ENCODE measurements at places on chromosomes 2 and 18. TPM values are rescaled to one million over a fixed set of nuclear protein-coding genes. Genes with fewer than 3 reads are reported as not detected.
A peak's percentile ranks its signal among the peaks of the same experiment; 100 is the strongest.

DNA sequence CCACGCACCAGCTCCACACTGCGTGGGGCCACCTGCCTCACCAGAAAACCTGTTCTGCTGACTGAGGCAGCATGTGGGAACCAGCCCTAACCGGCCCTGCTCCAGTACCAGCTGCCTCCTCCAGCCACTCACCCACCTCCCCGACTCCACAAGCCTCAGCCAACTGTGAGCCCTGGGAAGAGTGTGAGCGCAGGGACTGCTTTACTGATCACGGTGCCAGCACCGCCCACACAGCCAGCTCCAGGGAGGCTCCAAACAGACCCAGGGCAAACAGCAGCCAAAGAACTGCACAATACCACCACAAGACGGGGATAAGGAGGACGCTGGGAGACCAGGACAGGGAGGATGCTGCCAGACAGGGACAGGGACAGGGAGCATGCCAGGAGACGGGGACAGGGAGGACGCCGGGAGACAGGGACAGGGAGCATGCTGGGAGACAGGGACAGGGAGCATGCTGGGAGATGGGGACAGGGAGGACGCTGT lies 28.4 kb downstream of the EIPR1 start:
- no peak for DNase-seq

DNA sequence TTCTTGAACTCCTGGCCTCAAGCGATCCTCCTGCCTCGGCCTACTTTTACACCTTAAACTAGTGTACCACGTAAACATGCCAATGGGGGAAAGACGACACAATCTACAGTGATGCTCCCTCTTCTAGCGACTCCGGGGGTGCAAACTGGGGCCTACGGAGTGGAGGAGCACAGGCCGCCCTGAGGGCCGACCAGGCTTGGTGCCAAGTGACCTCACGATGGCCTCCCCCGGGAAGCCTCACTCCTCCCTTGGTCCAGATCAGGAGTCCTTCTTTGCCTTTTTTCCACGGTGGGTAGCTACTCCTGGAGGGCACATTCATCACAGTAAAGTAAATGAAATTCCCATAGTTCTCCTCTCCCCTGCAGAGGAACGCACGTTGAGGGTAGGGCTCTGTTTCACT lies 73.5 kb downstream of the HNRNPLL start:
- DNase-seq, result no peak

GRCh38 chr2:112957511-112957910 lies 20.3 kb upstream of the IL36G start:
- DNase-seq, result no peak

DNA sequence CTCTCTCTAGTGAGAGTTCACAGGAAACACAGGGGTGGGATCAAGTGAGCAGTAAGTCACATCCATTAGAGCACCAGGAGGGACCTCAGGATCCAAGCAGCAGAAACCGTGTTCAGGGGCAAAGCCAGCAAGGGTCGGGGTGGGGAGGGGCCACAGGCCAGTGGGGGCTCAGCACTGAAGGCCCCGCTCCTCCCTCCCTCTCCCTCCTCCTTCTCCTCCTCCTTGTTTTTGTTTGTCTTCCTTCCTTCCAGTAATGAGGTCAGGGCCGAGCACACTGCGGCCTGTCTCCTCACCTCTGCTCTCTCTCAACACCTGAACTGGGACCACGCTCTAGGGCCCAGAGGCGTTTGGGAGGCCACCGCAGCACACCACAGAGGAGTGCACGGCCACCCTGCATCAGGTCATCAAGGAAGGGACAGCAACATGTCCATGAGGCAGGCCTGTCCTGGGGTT lies 20.9 kb downstream of the MTERF4 start:
- DNase-seq, result no peak

DNA sequence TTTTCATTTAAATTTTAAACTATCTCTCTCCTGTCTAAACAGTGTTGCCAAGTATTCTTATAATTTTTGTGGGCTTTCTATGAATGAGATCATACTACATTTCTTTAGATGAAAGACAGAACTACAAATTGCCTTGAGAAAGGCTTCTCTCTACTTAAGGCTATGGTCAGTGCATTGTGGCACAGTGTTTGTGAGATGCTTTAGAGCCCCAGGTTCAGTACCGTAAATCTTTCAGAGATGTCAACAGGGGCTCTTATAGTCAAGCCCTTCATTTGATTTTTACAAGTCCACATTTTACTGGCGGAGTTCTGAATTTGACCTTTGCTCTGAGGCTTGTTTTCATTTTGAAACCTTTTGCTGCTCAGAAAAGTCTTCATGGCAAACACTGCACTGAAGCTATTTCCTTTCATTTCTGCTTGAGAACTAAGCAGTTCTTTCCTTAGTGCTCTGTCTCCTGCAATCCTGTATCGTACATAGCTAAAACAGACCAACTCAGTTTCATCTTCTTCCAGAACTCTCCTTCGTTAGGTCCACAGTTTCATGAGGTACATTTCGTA lies 175.2 kb downstream of the NYAP2 start:
- no peak for DNase-seq

DNA sequence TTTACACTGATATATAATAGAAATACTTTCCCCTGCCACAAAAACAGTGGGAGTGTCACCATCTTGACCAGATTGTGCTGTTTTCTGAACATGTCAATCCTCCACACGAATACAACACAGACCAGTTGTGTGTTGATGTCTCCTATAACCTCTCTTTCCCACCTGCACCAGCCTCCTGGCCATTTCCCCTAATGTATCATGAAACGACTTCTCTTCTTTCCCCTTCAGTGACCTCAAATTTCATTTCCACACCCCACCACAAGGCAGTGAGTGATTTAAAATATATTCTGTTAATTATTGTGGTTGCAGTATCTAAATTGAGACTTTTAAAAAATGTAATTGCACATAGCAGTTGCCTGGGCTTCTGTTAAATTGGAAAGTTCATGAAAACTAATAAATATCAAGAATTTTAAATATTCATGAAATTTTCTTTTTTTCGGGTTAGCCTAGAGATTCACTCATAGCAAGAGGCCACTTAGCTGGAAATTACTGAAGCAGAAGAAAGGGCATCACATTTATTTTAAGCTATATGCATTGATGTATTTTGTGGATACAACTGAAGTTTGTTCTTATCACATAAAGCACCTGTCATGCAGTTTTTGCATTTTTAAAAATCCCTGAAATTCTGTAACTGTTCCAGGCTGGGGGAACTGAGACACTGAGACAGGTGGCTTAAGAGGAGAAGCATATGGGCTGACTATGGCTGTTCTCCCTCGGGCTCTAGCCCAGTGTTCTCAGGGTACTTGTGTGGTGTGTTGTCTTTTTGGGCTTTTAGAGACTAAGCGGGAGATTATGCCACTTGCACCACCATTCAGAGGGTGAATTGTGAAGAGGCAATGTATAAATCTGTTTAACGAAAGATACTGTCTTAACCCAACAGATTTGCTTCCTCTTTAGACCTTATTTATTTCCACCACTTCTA lies 15.9 kb downstream of the FAM171B start:
- DNase-seq, result no peak

DNA sequence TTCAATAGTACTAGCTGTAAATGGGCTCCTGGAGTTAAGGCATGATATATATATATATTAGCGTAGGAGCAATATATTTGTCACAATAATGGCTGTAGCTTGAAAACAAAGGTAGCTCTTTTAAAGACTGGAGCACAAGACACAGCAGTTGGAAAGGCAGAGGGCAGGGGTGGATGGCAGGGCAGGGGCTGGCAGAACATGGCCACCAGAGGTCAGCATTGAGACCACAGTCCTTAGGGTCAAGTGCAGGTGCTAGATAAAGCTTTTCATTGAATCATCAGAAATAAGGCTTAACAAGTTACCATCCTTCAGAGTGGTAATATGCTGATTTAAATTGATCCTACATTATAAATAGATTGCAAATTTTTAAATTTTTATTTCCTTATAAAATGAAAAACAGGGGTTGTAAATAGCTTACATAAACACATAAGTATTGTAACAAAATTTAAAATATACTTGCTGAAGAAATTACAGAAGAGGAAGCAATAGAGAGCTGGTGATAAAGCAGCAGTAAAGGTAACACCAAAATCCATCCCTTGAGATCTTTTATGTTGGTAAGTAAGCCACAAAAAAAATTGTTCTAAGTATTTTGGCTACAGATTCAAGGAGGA lies 161.2 kb upstream of the PIEZO2 start:
- DNase-seq, result peak; percentile 51

GRCh38 chr2:28697602-28698149 lies 54.0 kb upstream of the PPP1CB start:
- no peak for DNase-seq

GRCh38 chr2:181036445-181036844 lies 56.0 kb downstream of the UBE2E3 start:
- no peak for DNase-seq

GRCh38 chr18:59752666-59753065 lies 55.4 kb upstream of the CCBE1 start:
- no peak for DNase-seq

GRCh38 chr2:181581534-181581933 lies 75.4 kb downstream of the CERKL start:
- DNase-seq, result no peak

- no peak for DNase-seq
Observed at GRCh38 chr2:136653861-136654260, 111.5 kb upstream of the THSD7B start.

- no peak for DNase-seq
Observed at GRCh38 chr2:45067859-45068570, 58.8 kb upstream of the SIX2 start.

- no peak for DNase-seq
Observed at GRCh38 chr2:58992062-58992706, 751.1 kb upstream of the FANCL start.

GRCh38 chr2:48511849-48512470 lies 18.0 kb upstream of the STON1 start:
- no peak for DNase-seq

DNA sequence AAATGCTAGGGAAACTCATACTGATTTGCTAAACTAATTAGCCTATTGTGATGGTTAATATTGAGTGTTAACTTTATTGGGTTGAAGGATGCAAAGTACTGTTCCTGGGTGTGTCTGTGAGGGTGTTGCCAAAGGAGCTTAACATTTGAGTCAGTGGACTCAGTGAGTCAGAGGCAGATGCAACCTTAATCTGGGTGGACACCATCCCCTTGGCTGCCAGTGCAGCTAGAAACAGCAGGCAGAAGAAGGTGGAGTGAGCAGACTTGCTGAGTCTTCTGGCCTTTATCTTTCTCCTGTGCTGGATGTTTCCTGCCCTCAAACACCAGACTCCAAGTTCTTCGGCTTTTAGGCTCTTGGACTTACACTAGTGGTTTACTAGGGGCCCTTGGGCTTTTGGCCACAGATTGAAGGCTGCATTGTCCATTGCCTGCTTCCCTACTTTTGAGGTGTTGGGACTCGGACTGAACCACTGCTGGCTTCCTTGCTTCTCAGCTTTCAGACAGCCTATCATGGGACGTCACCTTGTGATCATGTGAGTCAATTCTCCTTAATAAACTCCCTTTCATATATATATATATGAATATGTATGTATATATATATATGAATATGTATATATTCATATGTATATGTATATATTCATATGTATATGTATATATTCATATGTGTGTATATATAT lies 69.7 kb downstream of the RPRM start:
- no peak for DNase-seq

DNA sequence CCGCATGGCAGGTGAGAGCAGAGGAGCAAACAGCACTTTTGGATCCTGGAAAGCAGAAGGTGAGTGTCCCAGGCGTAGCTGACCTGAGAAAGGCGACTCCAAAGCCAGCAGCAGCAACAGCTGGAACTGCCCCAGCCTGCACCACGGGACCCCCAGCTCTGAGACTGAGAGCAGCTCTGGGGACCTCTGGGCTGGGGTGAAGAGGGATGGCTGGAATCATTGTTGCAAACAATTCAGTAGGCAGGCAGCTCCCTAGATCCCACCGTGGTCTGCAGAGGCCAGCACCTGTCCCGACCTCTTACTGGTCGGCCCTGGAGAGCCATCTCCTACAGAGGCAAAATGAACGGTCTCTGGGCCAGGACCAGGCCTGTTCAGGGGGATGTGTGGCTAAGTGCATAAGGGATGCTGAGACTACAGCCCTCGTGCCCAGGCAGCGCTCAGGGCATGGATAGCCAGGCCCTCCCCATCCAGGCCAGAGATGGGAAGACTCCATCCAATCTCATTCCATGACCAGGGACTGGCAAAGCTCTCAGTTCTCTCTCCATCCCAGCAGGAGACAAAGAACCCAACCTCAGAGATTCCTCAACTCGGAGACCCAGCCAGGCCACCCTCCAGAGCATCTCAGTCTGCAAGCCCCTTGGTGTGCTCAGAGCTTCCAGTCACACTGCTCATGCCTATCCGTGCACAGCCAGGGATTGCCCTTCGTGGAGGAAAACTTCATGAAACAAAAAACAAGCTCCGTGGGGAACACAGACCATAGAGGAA lies 38.2 kb upstream of the ALPP start:
- no peak for DNase-seq

GRCh38 chr2:205762881-205763280 lies 80.6 kb downstream of the NRP2 start:
- no peak for DNase-seq

GRCh38 chr2:222739939-222740338 lies 68.5 kb downstream of the MOGAT1 start:
- DNase-seq, result no peak

DNA sequence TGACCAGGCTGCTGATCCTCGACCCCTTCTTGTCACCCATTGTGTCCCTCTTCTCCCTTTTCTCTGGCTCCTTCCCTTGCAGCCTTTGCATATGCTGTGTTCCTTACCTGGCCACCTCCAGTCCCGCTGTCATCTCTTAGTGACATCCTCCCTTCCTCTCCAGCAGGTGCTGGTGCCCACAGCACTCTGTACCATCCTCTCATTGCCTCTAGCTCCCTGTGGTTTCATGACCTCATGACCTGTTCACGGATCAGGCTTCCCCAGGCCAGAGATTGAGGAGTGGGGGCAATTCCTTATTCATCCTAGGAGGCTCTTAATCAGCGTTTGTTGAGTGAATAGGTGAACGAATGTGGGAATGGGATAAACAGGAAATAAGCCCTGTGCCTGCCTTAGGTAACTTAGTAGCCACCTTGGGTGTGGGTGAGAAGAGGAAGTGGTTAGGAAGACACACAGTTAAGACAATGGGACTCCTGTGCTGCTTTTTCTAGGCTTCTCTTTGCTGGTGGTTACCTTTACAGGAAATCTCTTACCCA lies 35.5 kb downstream of the ITGA6 start:
- DNase-seq, result no peak

The ALLC gene
- 0.23 TPM for total RNA-seq

The PRKAG3 gene
- total RNA-seq, result not detected

The MAL gene
- total RNA-seq, result 8.4 TPM

The XDH gene
- 0.29 TPM for total RNA-seq

The ERBB4 gene
- 35.4 TPM for total RNA-seq

The RGPD8 gene
- 19.0 TPM for total RNA-seq

The MGAT4A gene
- total RNA-seq, result 23.5 TPM

The DNAH7 gene
- total RNA-seq, result 0.67 TPM

The SLC14A1 gene
- total RNA-seq, result 9.8 TPM
